ENCODE measurements at places on chromosomes 1 and 21.

DNA sequence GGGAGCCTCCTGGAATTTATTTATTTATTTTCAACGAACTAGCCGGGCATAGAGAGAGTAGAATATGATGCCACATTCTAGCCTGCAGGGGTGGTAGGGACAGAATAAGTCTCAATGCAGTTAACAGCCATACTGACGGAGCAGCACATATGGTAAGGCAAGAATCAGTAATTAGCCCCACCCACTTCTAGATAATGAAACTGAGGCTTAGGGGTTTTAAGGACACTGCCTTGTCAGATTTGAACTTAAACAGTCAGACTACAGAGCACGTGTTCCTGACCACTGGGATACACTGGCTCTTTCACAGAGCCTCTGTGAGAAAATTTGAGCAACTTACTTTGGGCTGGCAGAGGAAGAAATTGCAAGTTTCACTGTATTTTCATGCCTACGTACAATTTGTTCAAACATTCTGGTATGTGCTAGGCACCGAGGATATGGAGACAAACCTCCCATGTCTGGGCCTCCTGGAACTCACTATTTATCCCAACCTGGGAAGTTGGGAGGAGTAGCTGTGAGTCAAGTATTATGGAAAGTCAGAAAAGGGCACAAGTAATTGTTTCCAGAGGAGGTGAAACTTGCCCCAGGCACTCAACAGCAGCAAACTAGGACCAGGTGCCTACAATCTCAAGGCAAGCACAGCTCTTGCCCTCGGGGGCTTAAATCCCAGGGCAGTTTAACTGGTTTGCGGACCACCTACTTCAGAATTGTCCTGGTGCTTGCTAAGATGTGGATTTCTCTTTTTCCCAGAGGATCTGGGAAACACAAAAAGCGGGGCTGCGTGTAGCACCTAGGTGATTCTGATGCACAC, 1.6 kb upstream of the CLIC4 start:
- no peaks in the 10 kb centered on the region for H3K27me3 ChIP-seq
- no peaks in the 10 kb centered on the region for H3K4me1 ChIP-seq
- DNase-seq: no peak
- no peaks in the 10 kb centered on the region for H3K36me3 ChIP-seq
- H3K27ac ChIP-seq: peak overlapping the region; percentile 48

DNA sequence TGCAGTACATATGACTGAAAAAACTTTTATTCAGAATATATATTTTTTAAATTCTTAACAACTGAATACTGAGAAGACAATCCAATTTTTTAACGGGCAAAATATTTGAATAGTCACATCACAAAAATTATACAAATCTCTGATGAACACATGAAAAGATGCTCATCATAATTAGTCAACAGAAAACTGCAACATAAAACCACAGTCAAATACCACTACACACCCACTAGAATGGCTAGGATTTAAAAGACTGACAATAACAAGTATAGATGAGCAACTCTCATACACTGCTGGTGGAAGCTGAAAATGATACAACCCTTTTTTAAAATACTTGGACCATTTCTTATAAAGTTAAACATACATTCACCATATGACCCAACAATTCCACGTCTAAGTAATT, 87.7 kb upstream of the TNFSF4 start:
- H3K36me3 ChIP-seq: no peaks in the 10 kb centered on the region
- no peak for DNase-seq
- no peak overlapping the region for H3K4me3 ChIP-seq
- no peaks in the 10 kb centered on the region for H3K4me1 ChIP-seq
- no peaks in the 10 kb centered on the region for H3K27me3 ChIP-seq
- no peak overlapping the region for H3K27ac ChIP-seq

DNA sequence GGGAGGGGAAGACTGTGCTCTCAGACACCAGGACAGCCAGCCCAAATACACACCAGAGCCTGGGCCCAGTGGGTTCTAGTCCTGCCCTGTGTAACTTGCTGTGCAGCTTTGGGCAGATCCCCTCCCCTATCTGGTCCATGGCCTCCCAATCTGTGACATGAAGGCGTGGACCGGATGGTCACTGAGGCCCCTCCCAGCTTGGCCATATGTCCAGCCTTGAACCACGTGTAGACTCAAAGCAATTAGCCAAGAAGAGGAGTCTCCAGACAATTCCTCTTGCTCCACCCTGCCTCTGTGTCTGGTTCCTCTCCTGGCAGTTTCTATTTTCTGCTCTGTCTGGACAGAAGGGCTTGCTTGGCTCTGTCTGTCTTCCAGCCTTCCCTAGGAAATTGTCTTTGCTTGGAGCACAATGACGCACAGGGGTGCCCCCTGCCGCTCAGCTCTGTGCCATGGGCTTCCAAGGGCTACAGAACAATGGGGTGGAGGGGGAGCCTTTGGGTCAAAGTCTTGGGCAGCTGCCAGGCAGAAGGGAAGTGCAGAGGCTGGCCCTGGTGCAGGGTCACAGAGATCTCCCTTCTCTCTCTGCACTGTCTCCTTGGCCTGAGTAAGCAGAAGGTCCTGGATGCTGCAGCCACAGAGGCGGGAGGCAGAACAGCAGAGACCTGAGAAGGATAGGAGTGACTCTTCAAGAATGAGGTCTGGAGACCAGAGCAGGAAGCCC, 66.1 kb downstream of the TENT5C start:
- no peaks in the 10 kb centered on the region for H3K36me3 ChIP-seq
- H3K27ac ChIP-seq: no peak overlapping the region
- H3K4me3 ChIP-seq: no peak overlapping the region
- DNase-seq: peak; percentile 44

GRCh38 chr21:38284216-38284615, 27.4 kb downstream of the KCNJ15 start:
- H3K27ac ChIP-seq: no peak overlapping the region
- DNase-seq: no peak
- no peak overlapping the region for H3K4me3 ChIP-seq
- peaks cover 13% of the 10 kb centered on the region for H3K4me1 ChIP-seq
- no peaks in the 10 kb centered on the region for H3K36me3 ChIP-seq

- H3K36me3 ChIP-seq: no peaks in the 10 kb centered on the region
- H3K27me3 ChIP-seq: no peaks in the 10 kb centered on the region
- peaks cover 6% of the 10 kb centered on the region for H3K4me1 ChIP-seq
- no peak overlapping the region for H3K4me3 ChIP-seq
- no peak for DNase-seq
These were observed 258.5 kb downstream of the TRABD2B start for GRCh38 chr1:47738560-47739182.
